ENCODE measurements at places on chromosomes 5 and 9. TPM values are rescaled to one million over a fixed set of nuclear protein-coding genes. Genes with fewer than 3 reads are reported as not detected.

Gene ERCC6L2
- polyA plus RNA-seq = 32.5 TPM

Gene CDC26
- 135 TPM for polyA plus RNA-seq

Gene POLR3G
- polyA plus RNA-seq = 2.8 TPM

Gene STK32A
- not detected for polyA plus RNA-seq

Gene PCDHB7
- not detected for polyA plus RNA-seq

Gene NMUR2
- not detected for polyA plus RNA-seq

Gene LMX1B
- polyA plus RNA-seq = not detected

Gene C9orf153
- 0.14 TPM for polyA plus RNA-seq

Gene BNC2
- not detected for polyA plus RNA-seq

Gene RICTOR
- 11.8 TPM for polyA plus RNA-seq

Gene SPATA31D4
- polyA plus RNA-seq = not detected
